ENCODE measurements at places on chromosomes 11 and 22. TPM values are rescaled to one million over a fixed set of nuclear protein-coding genes. Genes with fewer than 3 reads are reported as not detected.
A peak's percentile ranks its signal among the peaks of the same experiment; 100 is the strongest.

Gene TRPC6
- total RNA-seq = not detected

Gene P2RX6
- total RNA-seq = 0.82 TPM

- peak; percentile 79 for DNase-seq
Observed at GRCh38 chr22:37282385-37282677, at the start of gene CYTH4. TSS of gene CYTH4 (plus strand) at chr22:37282508. CDS start at chr22:37282570, 62 bp downstream.

GRCh38 chr22:47371263-47372090, 609.0 kb downstream of the TBC1D22A start:
- no peak for DNase-seq

DNA sequence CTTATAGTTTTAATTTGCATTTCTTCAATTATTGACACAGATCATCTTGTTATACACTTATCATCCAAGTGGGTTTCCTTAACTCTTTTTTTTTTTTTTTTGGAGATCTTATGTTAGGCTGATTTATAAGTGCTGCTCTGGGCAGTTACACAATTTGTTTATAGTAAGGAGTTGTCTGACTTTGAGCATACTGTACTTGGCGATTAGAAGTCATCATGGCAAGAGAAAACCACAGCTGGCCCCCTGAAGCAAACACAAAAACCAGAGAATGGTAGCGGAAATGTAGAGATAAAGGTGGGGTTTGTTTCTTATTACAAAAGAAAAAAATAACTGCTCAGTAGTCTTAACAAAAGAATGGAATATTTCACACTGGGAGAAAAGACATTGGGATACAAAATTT, 292.6 kb downstream of the SWAP70 start:
- DNase-seq = no peak

Measured in activated naive CD8-positive, alpha-beta T cell treated with anti-CD3 and anti-CD28 coated beads, Interleukin-2, amount 10 ng/mL, durations not matched to agents 7 days and 5 days (primary cell).